Inflammatory macrophage treated with lipopolysaccharide for 4 hours (primary cell): ENCODE measurements at places on chromosomes 4 and X.

GRCh38 chr4:3483471-3483921 lies 20.4 kb downstream of the DOK7 start:
- no peak for DNase-seq

GRCh38 chrX:154654372-154654771 lies 993 bp upstream of the CTAG2 start:
- no peak for DNase-seq

- DNase-seq: no peak
Observed at GRCh38 chr4:113469023-113469390, 292.5 kb downstream of the CAMK2D start.

DNA sequence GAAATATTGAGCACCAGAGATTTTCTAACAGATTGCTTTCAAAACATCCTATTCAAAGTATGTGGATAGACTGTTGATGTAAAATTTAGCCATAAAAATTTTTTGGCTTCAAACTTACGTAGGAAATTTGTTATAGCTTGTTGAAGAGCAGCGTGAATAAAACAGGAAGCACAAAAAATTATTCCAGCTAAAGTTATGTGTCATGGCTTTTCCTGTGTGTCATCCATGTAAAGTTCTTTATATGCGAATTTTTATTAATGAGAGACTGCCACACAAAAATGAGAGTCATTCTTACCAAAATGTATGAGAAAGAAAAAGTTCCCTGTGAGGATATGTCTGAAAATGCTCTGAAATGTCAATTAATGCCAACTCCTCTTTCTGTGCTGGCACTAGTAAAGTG lies 19.5 kb downstream of the EPGN start:
- DNase-seq: peak; percentile 45

DNA sequence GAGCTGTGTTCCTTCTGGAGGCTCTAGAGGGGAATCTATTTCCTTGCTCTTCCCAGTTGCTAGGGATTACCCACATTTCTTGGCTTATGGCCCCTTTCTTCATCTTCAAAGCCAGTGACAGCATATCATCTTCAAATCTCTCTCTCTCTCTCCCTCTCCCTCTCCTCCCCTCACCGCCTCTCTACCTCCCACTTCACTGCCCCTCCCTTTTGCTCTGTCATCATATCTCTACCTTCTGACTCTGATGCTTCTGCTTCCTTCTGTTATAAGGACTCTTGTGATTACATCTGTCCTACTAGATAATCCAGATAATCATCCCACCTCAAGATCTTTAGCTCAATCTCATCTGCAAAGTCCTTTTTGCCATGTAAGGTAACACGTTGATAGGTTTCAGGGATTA lies 93.1 kb upstream of the TEX13D start:
- DNase-seq: no peak

GRCh38 chr4:105712766-105713165 lies 4.2 kb downstream of the GSTCD start:
- DNase-seq: no peak

GRCh38 chr4:71290074-71290473 lies 48.7 kb upstream of the SLC4A4 start:
- DNase-seq: no peak

- DNase-seq: no peak
Observed at GRCh38 chrX:150692831-150693724, at the start of gene MTMR1. Gene MTMR1, plus strand, starts transcription at chrX:150693396. Its CDS starts 135 bp downstream, at chrX:150693531.

- DNase-seq: no peak
Observed at GRCh38 chrX:91434351-91435168, at the start of gene PABPC5. Gene PABPC5, plus strand, starts transcription at chrX:91434839. Its CDS starts 739 bp downstream, at chrX:91435578.

DNA sequence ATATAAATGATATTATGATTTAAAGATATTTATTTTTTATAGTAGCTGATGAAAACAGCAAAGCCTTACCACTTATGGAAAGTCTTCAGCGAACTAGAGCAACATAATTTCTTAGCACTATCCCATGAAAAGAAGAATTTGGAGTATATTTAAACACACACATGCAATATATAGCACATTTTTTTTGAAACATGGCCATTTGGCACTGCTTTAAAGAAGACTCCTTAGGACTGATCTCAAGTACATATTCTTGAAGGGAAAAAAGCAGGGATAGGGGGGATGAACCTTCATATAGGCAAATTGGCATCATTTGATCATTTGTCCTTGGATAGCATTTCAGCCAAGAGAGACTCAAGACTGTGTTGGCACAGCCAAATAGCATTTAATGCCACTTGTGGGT lies 193.3 kb downstream of the ANKRD50 start:
- DNase-seq: no peak

GRCh38 chrX:152306331-152306730 lies 144.8 kb downstream of the GABRA3 start:
- DNase-seq: no peak

- DNase-seq: peak; percentile 50
Observed at GRCh38 chr4:98468709-98469108, 189.7 kb downstream of the TSPAN5 start.

DNA sequence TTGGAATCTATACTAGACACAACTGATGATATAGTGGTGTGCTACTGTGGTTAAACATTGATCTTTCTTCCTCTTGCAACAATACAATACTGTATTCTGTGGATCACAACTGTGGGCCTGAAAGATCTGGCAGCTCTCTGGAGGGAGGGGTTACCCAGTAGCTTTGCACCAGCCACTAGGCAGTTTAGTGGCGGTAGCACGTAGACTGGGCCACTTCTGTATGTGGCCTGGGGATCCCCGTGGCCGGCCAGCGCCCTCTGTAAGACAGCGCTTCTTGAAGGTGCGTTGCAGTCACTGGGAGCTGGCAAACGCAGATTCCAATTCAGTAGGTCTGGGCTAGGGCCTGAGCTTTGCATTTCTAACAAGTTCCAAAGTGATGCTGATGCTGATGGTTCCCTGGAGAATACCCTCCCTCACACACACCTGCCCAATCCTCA lies 168.6 kb downstream of the MGST2 start:
- no peak for DNase-seq

- DNase-seq: no peak
Observed at GRCh38 chrX:132375941-132376340, 112.9 kb downstream of the MBNL3 start.

- DNase-seq: no peak
Observed at GRCh38 chrX:155592331-155592730, 20.4 kb downstream of the TMLHE start.

- no peak for DNase-seq
Observed at GRCh38 chr4:101348995-101349800, 1.9 kb upstream of the PPP3CA start.

GRCh38 chr4:129328162-129328561 lies 232.2 kb downstream of the C4orf33 start:
- DNase-seq: peak; percentile 55

- DNase-seq: no peak
Observed at GRCh38 chr4:188130355-188130754, 8.9 kb upstream of the TRIML1 start.

GRCh38 chrX:119410027-119410819 lies 11.1 kb downstream of the SLC25A43 start:
- no peak for DNase-seq

- peak; percentile 5 for DNase-seq
Observed at GRCh38 chr4:138835832-138836533, 179.6 kb upstream of the NOCT start.

DNA sequence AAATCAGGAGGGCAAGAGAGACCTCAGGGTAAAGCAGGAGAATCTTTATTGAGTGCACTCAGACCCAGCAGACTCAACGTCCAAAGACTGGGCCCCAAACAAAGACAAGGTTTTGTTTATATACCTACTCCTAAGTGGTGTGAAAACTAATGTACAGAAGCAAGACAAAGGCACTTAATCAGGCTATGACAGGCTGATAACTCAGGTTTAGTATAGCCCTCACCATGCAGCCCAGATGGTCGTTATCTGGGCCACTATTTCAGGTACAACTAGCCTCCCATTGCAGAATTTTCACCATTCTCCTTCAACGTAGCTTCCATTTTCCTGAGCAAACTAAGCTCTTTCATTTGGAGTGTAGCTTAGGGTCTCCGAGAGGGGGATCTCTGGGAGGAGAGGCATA lies 36.9 kb downstream of the SULT1E1 start:
- DNase-seq: no peak

DNA sequence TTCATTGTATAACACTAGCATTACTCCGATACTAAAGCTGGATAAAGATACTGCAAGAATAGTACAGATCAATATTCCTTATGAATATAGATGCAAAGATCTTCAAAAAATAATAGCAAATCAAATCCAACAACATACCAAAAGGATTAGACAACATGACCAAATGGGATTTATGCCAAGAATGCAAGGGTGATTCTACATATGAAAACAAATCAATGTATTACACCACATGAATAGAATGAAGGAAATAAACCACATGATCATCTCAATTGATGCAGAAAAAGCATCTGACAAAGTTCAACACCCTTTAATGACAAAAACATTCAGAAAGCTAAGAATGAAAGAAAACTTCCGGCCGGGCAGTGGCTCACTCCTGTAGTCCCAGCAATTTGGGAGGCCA lies 42.8 kb downstream of the CUL4B start:
- DNase-seq: no peak

GRCh38 chr4:8191136-8191747 lies 7.8 kb upstream of the SH3TC1 start:
- peak; percentile 94 for DNase-seq

DNA sequence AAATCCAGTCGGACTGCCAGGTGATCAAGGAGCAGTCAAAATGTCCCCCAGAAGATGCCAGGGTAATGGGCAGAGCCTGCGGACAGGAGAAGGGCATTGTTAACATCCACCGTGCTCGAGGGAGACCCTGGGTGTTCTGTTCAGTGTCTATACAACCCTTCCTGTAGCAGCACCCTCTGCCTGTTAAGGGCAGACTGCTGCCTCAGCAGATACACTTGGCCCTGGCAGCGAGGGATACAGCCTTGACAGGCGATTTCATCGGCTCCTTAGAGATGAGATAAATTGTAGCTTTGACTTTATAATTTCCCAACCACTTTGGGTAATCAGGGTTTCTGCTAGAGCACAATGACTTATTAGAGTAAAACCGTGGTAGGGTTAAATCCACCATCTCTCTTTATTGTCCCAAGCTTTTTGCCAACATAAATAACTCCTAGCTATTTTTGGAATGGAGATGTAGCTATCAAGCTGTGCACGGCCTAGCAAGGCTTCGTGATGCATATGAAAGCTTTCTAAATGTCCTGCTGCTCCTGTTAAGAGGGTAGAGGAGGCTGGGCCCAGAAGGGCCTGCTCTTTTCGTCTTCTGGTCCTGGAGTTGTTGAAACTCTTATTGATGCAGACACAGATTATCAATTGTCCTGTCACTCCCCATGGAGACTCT lies 195.9 kb downstream of the CPEB2 start:
- no peak for DNase-seq

DNA sequence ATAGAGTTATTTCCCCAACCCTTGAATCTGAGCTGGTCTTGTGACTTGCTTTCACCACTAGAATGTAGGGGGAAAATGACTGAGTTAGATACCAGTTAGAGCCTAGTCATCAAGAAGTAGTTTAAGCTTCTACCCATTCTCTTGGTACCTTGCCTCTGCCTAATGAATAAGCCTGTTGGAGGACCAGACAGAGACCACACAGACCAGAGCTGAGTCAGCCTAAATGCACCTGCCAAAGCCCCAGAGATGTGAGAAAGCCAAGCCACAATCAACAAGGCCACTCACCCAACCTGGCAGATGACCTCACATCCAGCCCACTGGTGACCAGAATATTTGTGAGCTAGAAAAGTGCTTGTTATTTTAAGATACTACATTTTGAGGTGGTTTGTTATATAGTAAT lies 85.2 kb upstream of the DCLK2 start:
- no peak for DNase-seq

GRCh38 chr4:184680698-184681097 lies 31.2 kb downstream of the PRIMPOL start:
- peak; percentile 22 for DNase-seq

DNA sequence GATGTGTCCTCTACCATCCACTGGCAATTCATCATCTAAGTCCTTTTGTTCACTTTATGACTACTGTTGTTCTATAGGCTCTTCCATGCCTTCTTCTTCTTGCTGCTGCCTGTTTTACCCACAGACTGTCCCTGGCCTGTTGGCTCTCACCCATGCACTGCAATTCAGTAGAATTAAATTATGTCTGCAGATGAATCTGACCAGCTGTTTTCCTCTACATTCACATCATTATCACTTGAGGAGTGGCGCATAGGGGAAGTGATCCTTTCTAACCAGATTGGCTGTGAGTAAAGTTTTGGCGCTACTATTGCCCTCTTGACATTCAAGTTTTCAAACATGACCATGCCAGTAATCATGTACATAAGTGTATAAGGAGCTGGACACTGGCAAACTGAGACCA lies 91.7 kb downstream of the FRMPD4 start:
- no peak for DNase-seq

DNA sequence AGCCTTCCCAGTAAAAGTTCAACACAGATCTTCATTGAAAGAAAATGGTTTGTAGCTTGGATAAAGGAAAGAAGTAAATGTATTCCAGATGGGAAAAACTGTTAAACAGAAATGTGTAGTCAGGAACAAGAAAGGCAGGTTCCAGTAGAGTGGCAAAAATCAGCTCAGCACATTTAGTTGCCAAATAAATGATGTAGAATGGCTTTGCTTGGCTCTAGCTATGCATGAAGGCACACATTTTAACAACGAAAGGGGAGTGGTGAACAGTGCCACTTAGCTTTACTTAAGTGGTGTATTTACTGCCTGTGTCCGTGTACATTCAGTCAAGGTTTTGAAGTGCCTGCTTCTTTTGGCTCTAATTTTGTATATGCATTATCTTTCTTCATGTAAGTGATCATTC lies 644.5 kb upstream of the ATOH1 start:
- DNase-seq: no peak

DNA sequence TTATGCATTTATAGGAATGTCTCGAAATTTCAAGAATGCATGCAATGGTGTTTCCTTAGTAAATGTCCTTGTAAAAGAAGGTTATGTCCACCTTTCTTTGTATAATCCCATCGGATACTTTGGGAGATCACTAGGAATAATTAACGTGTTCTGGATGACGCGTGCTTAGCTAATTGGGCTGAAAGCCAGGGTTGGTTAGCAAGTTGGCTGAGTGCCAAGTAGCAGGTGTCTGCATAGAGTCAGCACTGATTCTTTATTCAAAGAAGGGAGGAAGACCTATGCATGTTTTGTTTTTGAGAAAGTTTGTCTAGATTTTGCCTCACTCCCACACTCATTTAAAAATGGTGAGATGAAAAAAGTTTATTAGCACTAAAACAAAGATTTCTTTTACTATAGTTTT lies 144.6 kb downstream of the SOX3 start:
- no peak for DNase-seq

- DNase-seq: no peak
Observed at GRCh38 chrX:87941841-87942240, 424.2 kb downstream of the KLHL4 start.

GRCh38 chr4:34220601-34221000 lies 2023.7 kb downstream of the ARAP2 start:
- DNase-seq: no peak

DNA sequence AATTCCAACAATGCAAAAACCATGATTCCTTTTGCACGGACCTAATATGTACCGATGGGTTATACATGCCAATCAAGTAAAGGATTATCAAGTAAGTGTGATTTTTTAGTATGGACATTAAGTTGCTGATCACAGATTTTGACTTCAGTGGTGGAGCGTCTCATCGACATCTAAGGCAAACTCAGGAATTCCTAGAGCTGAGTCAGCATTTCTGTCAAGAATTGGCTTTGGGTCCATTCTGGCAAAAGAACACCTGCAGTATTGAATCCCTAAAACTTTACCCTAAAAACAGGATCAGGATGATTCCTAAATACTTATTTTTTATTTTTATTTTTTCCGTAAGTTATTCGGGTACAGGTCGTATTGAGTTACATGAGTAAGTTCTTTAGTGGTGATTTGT lies 83.6 kb downstream of the HPGD start:
- no peak for DNase-seq
